ENCODE measurements at places on chromosomes 11 and 22.

DNA sequence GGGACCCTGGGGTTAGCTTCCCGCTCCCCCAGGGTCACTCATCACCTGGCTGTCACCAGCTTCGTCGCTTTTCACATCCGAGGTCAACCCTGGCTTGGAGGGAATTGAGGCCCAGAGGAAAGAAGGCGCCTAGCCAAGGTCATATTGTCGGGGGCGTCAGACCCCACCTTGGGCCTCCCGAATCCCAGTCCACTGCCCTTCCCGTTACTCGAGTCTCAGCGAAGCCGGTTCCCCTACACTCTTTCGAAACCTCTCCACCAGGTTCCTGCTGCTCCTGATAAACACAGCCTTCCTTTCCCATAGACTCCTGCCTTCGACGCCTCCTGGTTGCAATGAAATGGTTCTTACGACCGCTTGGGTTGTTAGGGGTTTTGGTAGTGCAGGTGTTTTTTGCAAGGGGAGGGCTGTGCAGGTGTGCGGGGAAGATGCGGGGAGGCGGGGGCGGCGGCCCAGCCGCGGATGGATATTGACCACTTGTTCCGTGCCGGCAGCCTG lies 642 bp downstream of the NAA40 start:
- DNase-seq: peak; percentile 33

GRCh38 chr11:44729063-44729462 lies 2.3 kb downstream of the TSPAN18 start:
- no peak for DNase-seq

DNA sequence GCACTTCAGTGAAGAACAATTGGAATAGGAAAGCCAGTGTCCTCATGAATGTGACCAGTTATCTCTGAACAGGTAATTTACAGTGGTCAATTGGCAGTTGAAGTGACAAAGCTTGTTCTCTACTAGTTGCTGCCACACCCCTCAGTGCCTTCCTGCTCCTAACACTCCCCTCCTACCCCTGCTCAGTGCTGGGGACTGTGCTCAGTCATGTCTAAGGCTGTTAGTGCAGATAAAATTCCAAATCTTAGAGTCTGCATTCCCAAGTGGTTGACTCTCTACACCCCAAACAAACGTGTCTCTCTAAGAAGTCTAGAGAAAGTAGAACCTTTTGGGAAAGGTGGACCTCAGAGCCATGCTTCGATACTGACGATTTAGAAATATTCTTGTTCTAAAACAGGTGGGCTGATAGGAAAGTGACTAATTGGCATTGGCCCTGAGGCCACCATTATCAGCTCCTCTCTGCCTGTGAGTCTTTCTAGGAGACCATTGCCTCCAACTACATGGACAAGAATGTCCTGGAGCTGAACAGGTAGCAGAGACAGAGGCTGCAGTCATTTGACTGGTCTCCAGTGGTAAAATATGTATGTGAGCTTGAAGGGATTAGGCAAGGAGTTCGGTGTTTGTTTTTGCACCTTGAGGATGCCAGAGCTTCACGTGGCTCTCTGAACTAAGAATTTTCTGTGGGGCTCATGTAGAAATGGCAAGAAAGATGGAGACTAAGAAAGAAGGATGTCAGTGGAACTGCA lies 22.1 kb upstream of the NNMT start:
- DNase-seq: no peak

GRCh38 chr11:1576825-1577224 lies 4.8 kb upstream of the DUSP8 start:
- no peak for DNase-seq

- no peak for DNase-seq
Measured at GRCh38 chr11:110564676-110565356, 135.1 kb downstream of the FDX1 start.

DNA sequence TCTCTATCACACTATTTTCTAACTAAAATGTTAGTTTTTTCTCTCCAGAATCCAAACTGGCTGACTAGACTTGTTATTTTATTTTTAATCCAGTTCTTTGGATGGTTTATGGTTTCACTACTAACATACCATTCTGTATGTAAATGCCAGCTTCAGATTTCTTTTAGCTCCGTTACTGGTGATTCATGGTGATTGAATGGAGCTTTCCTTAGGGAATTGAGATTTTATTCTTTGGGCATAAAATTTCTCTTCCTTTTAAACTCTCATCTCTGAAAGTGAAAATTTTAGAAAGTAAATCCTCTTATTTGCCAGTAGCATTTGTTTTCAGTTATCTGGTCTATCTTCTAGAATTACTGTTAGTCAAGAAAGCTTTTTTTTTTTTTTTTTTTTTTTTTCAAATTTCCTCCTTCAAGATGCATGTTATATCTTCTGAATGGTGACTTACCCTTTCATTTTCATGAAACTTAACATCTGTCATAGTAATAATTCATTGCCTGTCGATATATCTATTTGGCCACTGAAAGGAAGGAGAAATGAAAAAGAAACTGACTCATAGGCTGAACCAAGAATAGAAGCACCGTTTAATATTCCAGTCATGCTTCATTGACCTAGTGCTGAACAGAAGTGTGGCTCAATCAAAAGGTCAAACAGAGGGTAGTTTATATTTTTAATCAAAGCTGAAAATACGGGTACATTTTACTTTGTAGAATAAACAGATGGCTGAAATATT lies 6.4 kb downstream of the ENDOD1 start:
- no peak for DNase-seq

- no peak for DNase-seq
Measured at GRCh38 chr22:17964156-17964555, 60.2 kb downstream of the MICAL3 start.

GRCh38 chr11:71397331-71397860 lies 50.8 kb downstream of the DHCR7 start:
- DNase-seq: no peak

GRCh38 chr11:114133548-114134329 lies 74.2 kb downstream of the ZBTB16 start:
- DNase-seq: no peak

Data from SK-N-DZ (cell line).